ENCODE measurements at places on chromosomes 3 and 15. TPM values are rescaled to one million over a fixed set of nuclear protein-coding genes. Genes with fewer than 3 reads are reported as not detected.

- peaks cover 9% of the 10 kb centered on the region for H3K27me3 ChIP-seq
- no peaks in the 10 kb centered on the region for H3K36me3 ChIP-seq
- H3K4me1 ChIP-seq = no peaks in the 10 kb centered on the region
- no peak overlapping the region for H3K4me3 ChIP-seq
- H3K27ac ChIP-seq = no peak overlapping the region
- no peak for DNase-seq
These were observed 48.3 kb upstream of the B3GALNT1 start for GRCh38 chr3:161153480-161153879.

DNA sequence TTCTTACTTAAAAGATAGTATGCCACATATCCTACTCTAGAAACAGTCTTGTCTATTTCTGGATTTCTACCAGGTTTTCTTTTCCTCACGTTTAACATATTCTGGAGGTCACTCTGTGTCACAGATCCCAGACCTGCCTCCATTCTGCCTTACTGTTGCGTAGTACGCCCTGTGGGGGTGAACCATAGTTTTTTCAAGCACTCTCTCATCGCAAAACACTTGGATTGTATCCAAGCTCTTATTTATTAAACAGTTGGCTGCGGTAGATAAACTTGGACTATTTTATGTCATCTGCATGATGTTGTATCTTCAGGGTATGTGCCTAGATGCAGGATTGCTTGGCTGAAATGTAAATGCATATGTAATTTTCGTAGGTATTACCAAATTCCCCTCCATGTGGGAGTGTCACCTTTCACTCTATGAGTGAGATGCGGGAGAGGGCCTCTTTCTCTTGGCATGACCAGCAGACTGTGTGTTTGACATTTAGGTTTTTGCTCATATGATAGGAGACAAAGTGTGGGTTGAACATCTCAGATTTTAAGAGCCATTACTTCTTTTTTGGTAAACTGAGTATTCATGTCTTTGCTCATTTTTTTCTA lies 55.8 kb downstream of the ABTB1 start:
- H3K27ac ChIP-seq = no peak overlapping the region
- no peaks in the 10 kb centered on the region for H3K36me3 ChIP-seq
- H3K4me3 ChIP-seq = no peak overlapping the region
- no peaks in the 10 kb centered on the region for H3K27me3 ChIP-seq

DNA sequence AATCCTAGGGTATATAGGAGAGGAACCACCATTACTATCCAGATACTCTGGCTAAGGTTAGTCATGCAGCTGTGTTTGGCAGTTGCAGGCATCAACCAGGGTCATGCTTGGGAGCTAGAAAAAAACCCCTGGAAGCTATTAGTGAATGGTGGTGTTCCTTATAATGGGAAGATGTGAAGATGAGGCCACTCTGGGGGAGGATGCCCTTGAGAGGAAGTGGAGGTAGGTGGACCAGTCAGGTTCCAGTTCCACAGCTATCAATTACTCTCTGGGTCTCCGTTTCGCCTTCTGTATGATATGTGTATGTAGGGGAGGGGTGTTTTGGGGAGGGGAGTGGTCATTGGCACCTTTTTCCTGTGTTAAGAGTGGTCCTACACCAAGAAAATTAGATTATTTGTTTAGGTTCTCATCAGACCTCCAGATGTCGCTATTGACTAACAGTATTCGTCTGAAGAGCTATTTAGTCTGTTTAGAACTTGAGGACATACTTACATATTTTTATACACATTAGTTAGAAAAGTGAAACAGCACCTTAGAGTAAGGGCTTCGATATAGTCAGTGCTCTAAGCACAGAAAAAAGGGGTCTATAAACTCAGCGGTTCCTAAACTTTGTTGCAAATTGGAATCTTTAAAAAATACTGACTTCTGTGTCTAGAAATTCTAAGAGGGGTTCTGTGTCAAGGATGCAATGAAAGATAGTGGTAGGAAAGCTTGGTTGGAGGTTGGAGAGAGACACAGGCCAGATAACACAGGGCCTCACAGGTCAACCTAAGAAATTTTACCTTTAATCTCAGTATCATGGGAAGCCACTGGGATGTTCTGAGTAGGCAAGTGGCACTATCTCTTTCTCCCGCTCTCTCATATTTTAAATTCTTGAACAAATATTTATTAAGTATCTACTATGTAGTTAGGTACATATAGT lies 9.1 kb upstream of the HPS3 start:
- H3K4me3 ChIP-seq = no peak overlapping the region
- no peaks in the 10 kb centered on the region for H3K27me3 ChIP-seq
- H3K36me3 ChIP-seq = no peaks in the 10 kb centered on the region
- peaks cover 7% of the 10 kb centered on the region for H3K4me1 ChIP-seq

GRCh38 chr15:89435362-89435761 lies 61.0 kb downstream of the RHCG start:
- H3K4me3 ChIP-seq = no peak overlapping the region
- no peak for DNase-seq

PTH1R gene
- total RNA-seq = not detected

LCTL gene
- not detected for total RNA-seq

SCAANT1 gene
- total RNA-seq = not detected

Measured in activated B cell treated with CpG ODN at 0.5 μM for 24 hours (primary cell).